ENCODE measurements at places on chromosomes 12 and 14.

DNA sequence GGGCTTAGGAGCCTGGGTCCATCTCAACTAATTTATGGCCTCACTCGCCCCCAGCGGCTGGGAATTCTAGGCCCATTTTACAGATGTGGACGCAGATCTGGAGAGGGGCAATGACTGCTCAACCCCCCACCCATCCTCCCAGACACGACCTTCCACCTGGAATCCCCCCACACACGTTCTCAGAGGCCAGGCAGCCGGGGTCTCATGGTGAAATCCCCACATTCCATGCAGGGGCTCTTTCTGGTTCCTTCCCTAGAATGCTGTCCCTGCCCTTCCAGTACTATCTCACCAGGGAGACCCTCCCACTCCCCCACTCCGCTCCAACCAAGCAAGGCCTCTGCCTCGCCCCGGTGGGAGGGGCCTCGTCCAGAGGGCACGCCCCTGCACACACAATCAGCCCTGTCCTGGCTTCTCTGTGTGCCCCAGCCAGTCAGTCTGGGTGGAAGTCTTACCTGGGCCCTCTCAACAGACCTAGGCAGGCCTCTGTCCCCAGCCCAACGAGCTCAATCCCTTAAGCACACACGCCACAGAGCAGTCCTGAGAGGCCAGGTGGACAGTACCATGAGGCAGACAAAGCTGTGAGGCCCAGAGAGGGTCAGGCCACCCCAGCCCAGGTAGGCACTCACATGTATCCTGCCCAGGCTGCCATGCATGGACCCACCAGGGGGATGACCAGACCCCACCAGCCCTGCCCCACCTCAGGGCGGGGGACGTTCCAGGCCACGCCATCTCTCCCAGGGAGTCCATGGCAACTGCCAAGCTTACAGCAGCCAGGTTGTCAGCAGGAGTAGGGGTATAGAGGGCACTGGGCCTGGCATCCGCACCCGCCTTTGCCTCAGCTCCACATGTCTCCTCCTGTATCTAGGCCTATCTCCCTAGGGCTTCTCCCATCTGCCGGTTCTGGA lies 1.3 kb upstream of the ANKRD9 start:
- no peak for DNase-seq

DNA sequence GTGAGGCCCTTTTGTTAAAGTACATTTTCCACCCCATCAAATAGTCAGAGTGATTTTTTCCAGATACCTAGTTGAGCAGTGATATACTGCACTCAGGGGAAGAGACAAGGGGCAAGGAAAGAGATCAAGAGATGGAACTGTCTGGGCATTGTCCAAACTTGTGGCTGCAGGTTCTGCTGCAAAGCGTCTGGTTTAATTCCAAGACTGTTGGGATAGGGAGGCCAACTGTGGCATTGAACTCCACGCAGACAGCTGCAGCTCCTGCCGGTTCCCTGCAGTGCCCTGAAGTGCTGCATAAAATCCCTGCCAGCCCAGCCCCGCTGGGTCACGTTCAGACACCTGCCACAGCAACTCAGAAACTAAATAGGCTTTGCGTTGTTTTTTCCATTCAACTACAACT lies 30.5 kb downstream of the RPH3A start:
- no peak for DNase-seq

GRCh38 chr14:39681782-39682399 lies 249.7 kb upstream of the FBXO33 start:
- DNase-seq: peak; percentile 2

DNA sequence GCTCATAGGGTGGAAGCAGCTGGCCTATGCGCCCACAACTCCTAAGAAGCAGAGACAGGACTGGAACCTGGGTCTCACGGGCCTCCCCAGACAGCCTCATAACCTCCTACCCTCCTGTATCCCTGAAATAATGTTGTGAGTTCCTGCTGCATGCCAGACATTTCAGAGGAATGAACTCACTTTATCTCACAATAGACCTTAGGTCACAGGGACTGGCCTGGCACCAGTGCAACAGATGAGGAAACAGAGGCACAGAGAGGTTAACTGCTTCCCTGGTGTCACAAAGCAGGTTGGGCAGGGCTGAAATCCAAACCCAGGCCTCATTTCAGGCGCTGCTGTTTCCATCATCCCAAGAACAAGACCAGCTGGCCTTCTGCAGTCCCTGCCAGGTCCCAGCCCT lies 5.3 kb downstream of the PHETA1 start:
- DNase-seq: peak; percentile 17

DNA sequence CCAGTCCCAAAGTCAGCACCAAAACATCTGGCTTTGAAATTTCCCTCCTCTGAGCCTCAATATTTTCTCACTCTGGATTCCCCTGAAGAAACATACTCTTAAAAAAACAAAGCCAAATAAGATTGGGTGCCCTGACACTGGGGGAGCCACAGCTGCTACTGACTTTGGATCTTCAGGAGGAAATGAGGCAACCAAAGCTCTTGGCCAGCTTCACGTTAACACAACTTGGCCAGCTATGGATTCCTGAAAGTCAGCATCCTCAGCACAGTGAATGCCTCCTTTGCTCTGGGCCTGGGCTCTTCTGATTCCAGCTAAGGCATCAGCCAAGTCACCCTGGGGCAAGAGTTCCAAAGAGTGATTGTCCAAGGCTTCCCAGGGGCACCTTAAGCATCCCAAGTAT lies 254.8 kb downstream of the ANO2 start:
- DNase-seq: no peak

- DNase-seq: no peak
Observed at GRCh38 chr12:132028111-132028510, 78.4 kb downstream of the EP400 start.

DNA sequence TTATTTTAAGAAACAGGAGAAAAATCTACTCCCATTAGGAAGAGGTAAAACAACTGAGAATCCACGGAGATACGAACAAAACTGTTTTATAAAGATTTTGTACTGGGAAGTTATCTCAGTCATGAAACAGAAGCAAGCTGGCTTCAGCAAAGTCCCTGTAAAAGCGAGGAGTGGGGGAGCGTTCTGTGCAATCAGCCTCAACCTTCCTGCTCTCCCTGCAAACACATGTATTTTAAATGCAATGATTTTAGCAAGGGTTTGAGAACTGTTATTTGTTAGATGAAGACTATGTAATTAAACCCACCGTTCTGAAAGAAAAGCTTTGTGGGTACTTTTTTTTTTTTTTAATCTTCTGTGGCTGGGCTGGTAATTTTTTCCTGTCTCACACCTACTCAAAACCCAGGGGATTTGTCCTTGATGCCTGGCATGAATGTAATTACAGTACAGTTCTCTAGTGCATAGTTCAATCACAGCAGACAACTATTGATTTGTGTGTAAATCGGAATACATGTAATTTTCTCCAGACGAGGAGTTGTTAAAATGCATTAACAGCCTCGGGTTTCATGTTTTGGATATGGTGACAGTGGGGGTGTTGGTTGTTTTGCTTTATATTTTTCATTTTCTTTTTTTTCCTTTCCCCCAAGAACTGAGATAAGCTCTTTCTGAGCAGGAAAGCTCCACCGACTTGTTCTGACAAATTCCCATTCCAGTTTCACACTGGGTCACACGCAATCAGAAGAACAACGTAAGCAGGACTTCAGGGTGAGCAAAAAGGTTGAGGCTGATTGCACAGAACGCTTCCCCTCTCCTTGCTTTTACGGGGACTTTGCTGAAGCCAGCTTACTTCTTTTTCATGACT lies 153.6 kb downstream of the PHLDA1 start:
- no peak for DNase-seq

- DNase-seq: no peak
Observed at GRCh38 chr14:60616461-60616959, 32.8 kb downstream of the SIX1 start.

DNA sequence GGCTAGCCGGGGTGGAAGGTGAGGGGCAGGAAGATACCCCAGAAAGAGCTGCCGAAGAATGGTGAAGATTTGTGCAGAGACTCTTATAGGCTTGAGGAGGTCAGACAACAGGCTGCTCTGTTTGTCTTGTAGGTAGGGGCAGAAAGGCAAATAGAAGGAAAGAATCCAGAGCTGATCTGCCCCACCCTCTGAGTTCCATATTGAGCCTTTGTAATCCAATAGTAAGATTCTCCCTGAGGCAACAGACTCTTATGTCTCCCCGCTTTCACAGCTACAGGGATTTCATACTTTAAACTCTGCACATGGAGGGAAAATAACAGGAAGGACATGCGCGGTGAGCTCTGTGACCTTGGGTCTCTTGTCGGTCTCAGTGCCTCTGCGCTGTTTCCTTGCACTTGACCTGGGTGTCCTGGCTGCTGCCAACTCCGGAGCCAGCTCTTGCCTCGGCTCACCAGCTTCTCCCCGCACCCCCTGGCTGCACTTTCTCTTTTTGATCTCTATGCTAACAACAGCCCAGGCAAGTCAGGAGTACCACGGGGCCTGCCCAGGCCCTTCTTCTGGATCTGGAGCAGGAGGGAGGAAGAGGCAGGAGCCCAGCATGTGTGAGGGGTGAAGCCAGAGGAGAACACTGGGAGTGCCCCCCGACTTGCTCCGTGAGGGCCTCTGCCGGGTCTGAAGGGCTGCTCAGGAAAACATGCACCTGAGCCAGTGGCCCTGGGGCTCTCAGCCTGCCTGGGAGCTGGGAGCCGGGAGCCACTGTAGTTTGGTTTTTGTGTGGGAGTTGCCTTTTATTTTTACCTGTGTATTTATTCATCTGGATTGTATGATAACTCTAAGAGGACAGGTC lies 75.8 kb downstream of the PPP1R36 start:
- DNase-seq: no peak

DNA sequence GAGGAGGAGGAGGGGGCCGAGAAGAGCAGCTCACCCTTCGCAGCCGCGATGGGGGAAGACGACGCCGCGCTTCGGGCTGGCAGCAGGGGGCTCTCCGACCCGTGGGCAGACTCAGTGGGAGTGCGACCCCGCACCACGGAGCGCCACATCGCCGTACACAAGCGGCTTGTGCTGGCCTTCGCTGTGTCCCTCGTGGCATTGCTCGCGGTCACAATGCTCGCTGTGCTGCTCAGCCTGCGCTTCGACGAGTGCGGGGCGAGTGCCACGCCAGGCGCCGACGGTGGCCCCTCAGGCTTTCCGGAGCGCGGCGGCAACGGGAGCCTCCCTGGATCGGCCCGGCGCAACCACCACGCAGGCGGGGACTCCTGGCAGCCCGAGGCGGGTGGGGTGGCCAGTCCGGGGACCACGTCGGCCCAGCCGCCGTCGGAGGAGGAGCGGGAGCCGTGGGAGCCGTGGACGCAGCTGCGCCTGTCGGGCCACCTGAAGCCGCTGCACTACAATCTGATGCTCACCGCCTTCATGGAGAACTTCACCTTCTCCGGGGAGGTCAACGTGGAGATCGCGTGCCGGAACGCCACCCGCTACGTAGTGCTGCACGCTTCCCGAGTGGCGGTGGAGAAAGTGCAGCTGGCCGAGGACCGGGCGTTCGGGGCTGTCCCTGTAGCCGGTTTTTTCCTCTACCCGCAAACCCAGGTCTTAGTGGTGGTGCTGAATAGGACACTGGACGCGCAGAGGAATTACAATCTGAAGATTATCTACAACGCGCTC lies 745 bp downstream of the TRHDE start:
- DNase-seq: peak; percentile 41

DNA sequence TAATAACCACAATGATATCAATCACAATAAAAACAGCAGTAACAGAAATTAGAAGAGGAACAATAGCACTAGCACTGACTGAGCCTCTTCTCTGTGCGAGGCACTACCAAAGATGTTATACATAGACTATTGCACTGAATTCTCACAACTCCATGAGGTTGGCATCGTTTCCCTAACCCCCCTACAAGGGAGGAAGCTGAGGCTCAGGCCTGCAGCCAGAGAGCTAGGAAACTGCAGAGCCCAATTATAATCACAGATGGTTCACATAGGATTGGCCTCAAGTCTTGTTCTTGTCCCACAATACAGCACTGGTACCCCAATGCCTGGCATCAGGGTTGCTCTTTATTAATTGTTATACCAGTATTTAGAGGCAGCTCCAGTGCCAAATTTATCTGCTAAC lies 278.0 kb downstream of the CEP128 start:
- no peak for DNase-seq

DNA sequence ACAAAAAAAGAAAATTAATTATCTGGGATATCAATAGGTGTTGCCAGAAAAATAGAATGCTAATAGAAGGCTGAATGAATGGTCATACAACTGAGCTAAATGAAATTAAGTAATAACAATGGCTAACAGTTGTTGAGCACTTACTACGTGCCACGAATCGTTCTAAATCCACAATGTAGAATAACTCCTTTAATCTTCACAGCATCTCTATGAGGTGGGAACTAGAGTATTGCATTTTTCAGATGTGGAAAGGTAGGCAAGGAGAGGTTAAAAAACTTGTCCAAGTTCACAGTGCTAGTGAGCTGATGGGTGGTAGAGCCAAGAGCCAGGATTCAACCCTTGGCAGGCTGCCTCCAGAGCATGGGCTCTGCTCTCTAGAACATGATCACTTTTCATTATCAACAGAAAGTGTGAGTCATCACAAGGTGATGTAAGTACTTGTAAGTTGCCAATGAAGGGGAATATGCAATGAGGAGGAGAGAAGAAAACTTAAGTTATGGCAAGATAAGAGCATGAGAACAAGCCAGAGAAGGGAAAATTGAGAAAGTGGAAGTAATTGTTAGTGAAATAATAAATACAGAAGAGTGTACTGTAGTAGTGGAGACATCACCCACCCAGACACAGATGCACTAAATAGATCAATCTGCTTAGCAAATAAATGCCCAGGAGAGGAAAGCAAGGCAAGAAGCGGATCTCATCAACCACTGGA lies 122.1 kb downstream of the PRKD1 start:
- DNase-seq: peak; percentile 91

GRCh38 chr12:99476956-99477355 lies 170.6 kb upstream of the GARIN6 start:
- DNase-seq: no peak

- DNase-seq: no peak
Observed at GRCh38 chr12:61009192-61009591, 1251.0 kb upstream of the USP15 start.

GRCh38 chr14:94571950-94572349 lies 9.3 kb upstream of the SERPINA5 start:
- DNase-seq: peak; percentile 20

GRCh38 chr14:105486163-105486973 lies at the start of gene CRIP1:
TSS of gene CRIP1 (plus strand) at chr14:105486886. CDS start at chr14:105487260, 374 bp downstream.
- DNase-seq: no peak

DNA sequence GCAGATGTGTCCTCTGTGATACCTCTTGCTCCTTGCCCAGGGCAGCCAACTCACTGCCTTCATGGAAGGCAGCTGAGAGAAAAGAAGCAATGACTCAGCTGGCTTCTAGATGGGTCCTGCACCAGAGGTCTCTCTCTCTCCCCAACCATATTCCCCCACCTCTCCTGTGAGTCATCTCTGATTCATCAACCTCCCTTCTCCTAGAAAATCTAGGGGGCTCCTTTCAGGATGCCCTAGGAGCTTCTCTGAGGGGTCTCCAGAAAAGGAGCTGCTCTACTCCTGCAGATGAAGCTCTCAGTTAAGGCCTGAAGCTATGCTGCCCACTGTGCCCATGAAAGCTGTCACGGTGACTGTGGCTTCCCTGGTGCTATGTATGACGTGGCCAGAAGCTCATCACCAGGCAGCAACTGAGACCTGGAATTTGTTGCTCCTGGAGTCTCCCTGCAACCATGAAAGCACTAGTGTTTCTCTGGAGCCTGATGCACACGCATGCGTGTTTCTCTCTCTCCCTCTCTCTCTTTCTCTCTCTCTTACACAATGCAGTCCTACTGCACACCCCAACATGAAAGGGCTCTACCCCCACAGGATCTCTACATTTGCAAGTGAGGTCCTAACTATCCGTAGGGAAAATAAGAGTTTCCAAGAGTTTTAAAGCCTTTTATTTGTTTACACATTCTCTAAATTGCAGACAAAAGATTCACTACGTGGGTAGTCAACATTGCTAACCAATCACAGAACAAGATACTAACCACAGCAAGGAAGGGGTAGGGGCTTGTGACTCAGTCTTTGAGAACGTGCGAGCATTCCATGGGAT lies 285.3 kb downstream of the DPF3 start:
- peak; percentile 96 for DNase-seq
